Right hindlimb (tissue), 1 donor: ENCODE measurements at places on chromosomes 7 and 10.

GRCh38 chr7:76259124-76260093 lies 43.1 kb upstream of the HSPB1 start:
- no peak for DNase-seq

- peak; percentile 60 for DNase-seq
These were observed 386 bp downstream of the ABHD11 start for GRCh38 chr7:73738220-73738611.

DNA sequence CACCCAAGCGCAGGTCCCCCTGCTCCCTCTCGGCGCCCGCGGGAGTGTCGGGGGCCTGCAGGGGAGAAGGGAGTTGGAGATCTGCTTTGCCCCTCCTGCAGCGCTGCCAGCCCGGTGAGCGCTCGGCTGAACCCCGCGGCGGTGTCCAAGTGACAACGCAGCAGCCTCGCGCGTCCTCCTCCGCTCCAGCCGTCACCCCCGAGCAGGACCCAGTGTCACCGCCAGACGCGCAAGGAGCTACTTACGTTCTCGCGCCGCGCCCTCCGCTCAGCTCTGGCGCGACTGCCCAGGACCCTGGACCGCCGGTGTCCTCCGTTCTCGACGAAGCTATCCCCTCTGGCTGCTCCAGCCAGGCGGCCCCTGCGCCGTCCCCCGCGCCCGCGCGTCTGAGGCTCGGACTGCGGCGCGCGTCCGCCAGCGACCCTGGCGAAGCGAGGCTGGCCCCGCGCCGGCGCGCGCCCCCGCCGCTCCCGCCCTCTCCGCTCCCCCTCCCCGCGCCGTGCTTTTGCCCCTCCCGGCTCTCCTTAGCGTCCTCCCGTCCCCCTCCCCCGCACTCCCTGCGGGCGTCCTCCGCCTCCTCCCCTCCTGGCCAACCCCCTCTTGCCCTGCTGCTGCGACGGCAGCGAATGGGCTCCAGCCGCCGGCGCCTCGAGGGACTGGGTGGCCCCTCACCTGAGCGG lies at the start of gene NRCAM:
Gene NRCAM (minus strand): TSS at position 439 of the 680 bp plus-strand sequence. CDS start 216,372 bp downstream, outside the sequence.
- DNase-seq, result peak; percentile 75

DNA sequence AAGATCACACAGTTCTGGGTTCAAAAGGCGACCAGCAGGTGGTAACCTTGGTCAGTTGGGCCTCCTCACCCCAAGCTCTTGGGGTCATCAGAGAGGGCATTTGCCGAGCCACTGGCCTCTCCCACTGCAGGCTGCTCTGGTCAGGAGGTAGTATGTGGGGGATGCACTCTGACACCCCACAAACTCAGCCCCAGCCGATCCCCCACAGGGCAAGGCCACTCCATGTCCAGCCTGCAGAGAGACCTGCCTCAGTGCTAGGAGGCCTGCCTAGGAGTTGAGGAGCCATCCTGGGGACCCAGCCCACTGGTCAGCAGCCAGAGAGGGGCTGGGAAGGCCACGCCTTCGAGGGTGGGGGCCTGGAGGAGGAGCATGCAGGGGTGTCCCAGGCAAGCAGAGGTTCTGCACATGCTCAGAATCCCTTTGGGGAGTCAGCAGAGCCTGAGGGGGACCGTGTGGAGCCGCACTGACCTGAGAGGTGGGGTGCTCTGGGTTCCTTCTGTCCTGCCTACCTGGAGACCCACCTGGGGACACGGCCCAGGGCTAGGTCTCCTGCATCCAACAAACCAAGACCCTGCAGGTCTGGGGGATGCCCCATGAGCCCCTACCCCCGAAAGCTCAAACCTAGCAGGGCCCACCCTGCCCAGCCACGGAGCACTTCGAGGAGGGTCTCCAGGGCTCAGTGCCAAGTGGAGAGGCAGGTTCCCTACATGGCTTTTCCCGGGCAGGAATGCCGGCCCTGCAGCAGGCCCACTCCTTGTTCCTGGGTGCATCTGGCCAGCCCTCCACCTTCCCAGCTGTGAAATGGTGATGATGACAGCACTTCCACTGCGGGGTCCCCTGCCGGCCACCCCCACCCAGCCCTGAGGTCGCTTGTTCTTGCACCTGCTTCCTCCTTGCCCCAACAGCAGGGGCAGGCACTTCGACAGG lies 58.5 kb downstream of the RASGEF1A start:
- peak; percentile 15 for DNase-seq

DNA sequence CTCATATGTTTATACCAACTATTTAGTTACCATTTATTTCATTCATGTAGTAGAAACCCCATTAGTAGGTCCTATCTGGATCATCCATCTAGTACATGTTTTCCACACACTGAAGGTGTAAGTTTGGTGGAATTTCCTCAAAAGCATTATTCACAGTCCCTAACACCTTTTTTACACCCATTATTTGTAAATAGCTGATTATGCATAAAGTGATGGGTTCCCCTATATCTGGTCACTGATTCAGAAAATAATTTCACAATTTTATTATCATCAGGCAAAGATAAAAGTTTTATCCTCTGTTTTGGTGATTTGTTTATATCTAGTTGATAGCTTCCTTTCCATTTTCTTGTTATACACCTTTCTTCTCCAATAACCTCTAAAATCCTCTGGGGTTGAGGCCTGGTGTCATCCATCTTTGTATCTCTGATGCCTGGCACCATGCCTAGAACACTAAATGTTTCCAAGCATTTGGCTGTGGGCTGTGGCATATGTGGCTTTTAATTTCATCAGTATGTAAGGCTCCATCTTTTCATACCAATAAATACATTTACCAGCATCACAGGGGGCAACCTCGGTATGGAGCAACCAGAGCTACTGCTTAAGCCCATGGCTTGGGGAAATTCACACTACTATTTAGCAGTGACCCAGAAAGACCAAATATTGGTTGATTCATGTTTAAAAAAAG lies 1089.5 kb upstream of the LRRN3 start:
- DNase-seq, result no peak

DNA sequence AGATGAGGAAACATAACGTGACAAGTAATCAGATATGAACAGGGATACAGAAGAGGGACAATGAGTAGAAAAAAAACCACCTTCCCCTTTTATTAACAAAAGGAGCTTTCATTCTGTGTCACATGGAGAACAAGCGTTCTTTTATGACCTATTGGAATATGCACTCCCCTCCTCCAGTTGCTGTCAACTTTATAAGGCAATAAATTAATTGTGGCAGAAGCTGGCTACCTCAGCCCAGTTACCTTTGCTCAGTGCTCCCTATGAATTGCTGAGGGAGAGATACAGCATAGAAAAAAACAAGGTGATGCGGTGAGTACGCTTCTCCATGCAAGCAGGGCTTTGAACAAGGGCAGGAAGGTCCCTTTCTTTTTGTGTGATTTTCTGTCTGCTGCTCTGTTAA lies at the start of gene MGAM2:
Gene MGAM2 (plus strand): TSS at position 220 of the 400 bp plus-strand sequence. CDS start 5,156 bp downstream, outside the sequence.
- DNase-seq, result no peak

GRCh38 chr7:104123786-104124185 lies 84.0 kb downstream of the ORC5 start:
- DNase-seq, result no peak

GRCh38 chr7:129435414-129435829 lies 1.2 kb downstream of the STRIP2 start:
- no peak for DNase-seq

DNA sequence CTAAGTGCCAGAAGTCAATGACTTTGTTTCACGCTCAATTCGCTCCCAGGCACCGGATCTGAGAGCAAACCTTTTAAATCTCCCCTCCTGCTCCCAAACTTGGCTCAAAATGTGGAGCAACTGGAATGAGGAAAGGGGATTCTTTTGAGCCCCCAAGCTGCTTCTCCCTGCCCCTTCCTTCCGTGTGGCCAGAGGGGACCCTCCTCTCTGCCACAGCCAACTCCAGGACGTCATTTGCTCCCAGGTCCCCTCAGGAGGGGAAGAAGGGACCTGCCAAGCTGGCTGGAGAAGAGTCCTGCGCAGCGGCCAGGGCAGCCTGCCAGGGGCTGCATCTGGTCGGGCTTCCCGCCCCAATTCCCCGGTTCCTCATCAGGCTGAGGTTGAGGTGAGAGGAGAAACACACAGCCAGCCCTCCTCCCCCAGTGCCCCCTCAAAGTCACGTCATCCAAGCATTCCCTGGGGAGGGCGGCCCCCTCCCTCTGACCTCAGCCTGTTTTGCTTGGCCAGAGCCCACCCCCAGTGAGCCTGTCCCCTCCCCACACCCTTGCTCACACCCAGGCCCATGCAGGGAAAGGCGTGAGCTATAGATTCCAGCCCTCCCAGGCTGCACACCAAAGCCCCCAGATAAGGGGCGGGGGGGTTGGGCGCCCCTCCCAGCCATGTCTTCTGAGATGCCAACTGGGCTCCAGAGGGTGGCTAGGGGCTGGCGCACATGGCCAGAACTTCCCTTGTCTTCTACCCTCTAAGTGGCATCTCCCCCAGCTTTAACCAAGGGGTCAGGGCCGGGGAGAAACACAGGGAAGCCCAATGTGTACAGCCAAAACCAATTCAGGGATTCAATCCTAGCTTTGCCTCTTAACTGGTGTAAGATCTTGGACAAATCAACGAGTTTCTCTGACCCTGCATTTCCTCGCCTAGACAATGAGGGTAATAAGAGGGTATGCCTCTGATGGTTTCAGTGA lies 35.0 kb downstream of the SH3PXD2A start:
- peak; percentile 94 for DNase-seq

DNA sequence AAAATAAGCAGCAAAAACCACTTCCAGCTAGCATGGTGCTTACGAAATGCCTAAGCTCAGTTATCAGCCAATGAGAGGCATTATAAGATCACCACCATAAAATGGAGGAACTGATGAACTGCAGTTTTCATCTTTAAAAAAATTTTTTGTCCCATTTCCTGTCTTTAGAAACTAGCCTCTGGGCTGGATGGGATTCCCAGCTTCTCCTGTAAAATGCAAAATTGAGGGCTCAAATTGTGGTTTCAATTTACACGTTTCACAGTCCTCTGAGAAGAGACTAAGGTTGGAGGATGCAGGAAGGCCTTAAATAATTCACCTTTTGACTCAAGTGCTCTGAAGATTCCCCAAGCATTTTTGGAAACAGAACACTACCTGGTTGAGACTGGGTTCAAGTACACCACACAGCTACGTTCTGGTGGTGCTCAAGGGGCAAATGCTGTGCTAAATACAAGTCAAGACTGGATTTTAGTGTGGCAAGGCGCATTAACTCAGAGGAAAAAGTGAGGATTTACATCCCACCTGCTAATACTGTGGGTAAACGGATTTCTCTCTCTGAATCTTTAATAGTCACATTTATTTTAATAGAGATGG lies 951 bp downstream of the ZNF25 start:
- DNase-seq, result peak; percentile 22

GRCh38 chr7:49876202-49876601 lies 102.8 kb downstream of the VWC2 start:
- no peak for DNase-seq

- DNase-seq, result no peak
These were observed 9.9 kb upstream of the PRKAG2 start for GRCh38 chr7:151886783-151887182.

DNA sequence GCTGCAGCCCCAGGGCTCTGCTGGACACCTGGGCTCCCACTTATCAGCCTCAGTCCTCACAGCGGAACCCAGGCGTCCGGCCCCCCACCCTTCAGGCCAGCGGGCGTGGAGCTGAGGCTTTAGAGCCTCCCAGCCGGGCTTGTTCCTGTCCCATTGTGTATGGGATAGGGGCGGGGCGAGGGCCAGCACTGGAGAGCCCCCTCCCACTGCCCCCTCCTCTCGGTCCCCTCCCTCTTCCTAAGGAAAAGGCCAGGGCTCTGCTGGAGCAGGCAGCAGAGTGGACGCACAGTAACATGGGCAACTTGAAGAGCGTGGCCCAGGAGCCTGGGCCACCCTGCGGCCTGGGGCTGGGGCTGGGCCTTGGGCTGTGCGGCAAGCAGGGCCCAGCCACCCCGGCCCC lies 2.7 kb downstream of the NOS3 start:
- no peak for DNase-seq

DNA sequence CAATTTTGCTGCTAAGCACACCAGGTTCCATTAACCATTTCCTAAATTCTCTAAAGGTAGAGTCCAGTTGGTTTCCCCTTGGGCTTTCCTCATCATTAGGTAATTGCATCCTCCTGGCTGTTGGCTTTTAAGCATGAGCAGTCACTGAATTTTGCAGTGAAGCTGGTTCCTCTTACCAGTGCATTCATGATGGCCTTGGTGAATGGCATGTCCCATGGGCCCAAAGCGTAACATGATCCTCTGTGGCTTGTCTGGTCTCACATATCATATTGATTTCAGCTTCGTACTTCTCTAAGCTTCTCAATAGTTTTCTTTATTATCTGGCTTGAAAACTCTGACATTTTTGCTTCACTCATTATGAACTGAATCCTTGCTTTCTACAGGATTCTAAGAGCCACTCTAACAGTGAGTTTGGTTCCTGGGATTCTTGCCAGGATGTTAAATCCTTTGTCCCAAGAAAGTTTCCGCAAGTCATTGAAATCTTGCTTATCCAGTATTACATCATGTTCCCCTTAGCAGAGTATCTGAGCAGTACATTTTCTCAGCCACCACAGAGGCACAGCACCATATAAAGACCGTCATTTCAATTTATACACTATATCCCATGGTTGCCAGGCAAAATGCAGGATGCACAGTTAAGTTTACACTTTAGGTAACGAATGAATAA lies 134.2 kb downstream of the PTN start:
- no peak for DNase-seq

GRCh38 chr7:155217634-155218033 lies 80.0 kb upstream of the INSIG1 start:
- no peak for DNase-seq
